ENCODE measurements at places on chromosomes 6 and 20.

GRCh38 chr20:58147628-58148370, 80.7 kb downstream of the ANKRD60 start:
- no peak for DNase-seq

- DNase-seq = no peak
Measured at GRCh38 chr6:97292671-97293070, 9.7 kb upstream of the MMS22L start.

- DNase-seq = no peak
Measured at GRCh38 chr6:38499529-38500096, 140.1 kb downstream of the BTBD9 start.

GRCh38 chr6:89346433-89346832, 6.1 kb downstream of the UBE2J1 start:
- no peak for DNase-seq

- DNase-seq = no peak
Measured at GRCh38 chr20:47620808-47621805, 119.4 kb downstream of the NCOA3 start.

DNA sequence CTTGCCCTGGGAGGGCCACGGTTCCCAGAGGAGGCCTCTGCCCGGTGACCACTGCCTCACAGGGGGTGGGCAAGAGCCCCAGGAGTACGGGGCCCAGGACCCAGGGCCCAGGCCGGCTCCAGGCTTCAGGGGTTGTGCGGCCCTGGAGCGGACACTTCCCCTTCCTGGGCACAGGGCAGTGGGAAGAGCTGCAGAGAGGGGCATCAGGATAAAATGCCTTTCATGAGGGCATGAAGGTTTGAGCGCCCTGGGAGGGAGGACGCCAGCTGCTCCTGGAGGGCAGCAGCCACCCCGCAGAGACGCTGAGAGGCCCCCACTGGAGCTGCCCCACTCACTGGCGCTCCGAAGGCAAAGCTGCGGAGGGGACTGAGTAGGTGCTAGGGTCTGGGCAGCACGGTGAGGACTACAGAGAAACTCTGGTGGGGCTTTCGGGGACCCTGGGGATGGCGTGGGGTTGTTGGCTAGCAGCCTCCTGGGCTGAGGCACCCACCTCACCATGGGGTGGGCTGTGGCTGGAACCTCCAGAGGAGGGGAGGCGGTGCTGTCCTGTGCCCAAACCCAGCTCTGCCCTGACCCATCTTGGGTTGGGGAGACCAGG, 10.4 kb downstream of the LAMA5 start:
- DNase-seq = no peak

DNA sequence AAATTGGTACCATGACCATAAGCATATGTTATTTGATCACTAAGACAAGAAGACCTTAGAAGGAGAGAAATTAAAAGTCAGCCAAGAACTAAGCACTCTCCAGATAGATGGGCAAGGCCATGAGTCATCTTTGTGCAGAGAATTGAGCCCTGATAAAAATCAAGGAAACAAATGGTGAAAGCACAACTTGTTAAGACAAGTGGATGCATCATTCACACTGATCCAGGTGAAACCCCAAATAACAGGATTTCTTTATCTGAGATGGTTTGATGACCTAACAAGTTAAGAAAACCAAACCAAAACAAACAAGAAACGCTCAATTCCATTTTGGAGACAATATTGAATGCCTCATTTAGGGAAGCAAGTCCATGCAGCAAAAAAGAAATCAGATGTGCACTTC, 121.6 kb downstream of the ADAT2 start:
- DNase-seq = no peak

GRCh38 chr6:36984581-36985416, 1.2 kb downstream of the MTCH1 start:
- DNase-seq = peak; percentile 33

DNA sequence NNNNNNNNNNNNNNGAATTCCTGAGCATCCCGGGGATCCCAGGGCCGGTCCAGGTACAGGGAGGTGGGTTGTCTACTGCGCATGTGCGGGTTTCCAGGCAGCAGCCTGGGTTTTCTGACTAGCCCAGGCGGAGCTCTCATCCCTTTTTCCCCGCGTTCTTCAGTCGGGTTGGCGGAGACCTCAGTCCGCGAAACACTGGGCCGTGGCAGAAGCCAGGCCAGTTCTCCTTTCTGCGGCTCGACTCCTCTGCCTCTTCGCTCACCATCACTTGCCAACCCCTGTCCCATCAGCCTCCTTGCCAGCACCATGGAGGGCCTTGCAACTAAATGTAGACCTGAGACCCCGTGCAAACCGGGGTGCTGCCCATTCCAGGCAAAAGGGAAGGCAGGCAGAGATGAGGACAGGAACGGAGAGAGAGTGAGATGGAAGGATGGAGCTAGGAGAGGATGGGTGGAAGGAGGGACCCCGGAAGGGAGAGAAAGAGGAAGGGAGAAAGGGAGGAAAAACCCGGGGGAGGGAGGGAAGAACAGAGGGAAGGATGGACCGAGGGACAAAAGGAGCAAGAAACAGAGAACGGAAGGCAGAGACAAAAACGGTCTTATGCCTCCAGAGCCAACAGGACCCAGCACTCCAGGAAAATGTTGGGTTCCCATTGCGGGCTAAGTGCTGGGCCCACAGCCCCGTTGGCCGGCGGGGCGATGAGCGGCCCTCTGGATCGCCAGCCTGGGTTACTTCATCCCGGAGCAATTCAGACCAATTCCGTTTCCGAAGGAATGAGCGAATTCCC, 445.4 kb upstream of the DEFB115 start:
- no peak for DNase-seq

GRCh38 chr20:37346535-37347346, 801 bp downstream of the SRC start:
- DNase-seq = no peak

DNA sequence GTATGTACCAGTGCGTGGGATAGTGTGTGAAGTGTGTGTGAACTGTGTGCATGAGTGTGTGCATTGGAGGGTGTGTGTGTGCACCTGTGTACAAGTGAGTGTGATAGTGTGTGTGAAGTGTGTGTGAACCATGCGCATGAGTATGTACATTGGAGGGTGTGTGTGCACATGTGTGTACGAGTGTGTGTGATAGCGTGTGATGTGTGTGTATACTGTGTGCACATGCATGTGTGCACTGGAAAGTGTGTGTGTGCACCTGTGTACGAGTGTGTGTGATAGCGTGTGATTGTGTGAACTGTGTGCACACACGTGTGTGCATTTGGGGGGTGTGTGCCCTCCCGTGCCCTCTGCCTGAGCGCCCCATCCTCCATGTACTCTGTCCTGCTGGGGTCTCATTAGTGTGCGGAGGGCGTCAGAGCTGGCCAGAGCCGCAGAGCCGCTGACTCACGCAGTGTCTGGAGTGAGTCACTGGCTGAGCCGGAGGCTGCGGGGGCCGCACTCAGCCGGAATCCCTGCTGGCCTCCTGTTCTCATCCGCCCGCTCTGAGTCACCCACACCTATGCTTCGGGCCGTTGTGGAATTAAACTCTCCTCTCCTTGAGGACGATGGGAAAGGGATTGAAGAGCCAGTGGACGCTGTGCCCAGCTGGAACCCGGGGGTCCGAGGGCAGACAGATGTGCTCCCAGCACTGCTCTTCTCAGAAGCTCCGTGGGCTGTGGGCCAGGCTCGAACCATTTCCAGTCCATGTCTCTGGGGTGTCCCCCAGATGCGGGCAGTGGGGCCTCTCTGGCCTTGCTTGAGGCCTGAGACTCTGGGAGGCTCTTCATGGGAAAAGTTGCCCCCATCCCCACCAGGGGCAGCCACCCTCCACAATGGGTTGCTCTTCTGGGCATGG, 27.3 kb upstream of the STX16 start:
- DNase-seq = no peak

DNA sequence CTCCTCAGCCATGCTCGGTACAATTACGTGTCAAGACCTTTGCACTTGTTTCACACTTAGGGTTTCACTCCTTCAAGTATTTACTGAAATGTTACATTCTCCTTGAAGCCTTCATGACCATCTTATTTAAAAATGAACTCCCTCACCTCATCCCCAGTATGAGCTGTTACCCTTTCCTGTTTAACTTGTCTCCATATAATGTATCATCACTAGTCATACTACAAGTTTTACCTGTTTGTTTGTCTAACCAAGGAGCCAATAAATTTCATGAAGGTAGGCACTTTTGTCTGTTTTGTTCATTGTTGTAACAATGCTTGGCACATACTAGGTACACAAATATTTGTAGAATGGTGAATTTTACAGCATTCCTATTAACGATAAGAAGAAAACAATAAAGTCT, 46.1 kb upstream of the MTRF1L start:
- no peak for DNase-seq

- DNase-seq = no peak
Measured at GRCh38 chr6:2351807-2352431, 106.5 kb upstream of the GMDS start.

GRCh38 chr6:118525913-118526780, 21.9 kb upstream of the PLN start:
- no peak for DNase-seq

GRCh38 chr6:88378639-88379038, 212.5 kb upstream of the CNR1 start:
- DNase-seq = no peak

- no peak for DNase-seq
Measured at GRCh38 chr6:25769983-25770382, 15.4 kb downstream of the SLC17A4 start.

DNA sequence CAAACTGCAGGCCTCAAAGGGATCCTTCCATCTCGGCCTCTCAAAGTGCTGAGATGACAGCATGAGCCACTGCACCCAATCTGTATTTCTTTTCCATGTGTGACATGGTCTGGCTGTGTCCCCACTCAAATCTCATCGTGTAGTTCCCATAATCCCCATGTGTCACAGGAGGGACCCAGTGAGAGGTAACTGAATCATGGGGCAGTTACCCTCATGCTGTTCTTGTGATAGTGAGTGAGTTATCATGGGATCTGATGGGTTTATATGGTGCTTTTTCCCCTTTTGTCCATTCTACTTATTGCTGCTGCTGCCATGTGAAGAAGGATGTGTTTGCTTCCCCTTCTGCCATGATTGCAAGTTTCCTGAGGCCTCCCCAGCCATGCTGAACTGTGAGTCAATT, 10.3 kb upstream of the BRPF3 start:
- DNase-seq = no peak

DNA sequence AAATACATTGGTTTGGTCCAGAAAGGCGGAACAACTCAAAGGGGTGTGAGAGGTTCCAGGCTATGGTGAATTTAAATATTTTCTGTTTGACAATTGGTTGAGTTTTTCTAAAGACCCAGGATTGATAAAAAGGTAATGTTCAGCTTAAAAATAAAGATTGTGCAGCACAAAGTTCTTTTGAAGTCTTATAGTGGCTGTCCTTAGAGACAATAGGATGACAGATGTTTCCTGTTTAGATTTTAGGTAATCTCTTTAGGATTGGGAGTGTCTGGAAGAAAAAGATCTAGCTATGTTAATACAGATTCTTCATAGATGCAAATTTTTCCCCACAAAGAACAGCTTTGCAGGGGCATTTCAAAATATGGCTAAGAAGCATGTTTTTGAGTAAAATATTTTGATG, 119.7 kb downstream of the GRIK2 start:
- no peak for DNase-seq

Measured in stimulated activated CD8-positive, alpha-beta memory T cell treated with anti-CD3 and anti-CD28 coated beads, Interleukin-7, amount 100 ng/mL, for 24 hours (primary cell).